ENCODE measurements at places on chromosomes 6 and 20.

DNA sequence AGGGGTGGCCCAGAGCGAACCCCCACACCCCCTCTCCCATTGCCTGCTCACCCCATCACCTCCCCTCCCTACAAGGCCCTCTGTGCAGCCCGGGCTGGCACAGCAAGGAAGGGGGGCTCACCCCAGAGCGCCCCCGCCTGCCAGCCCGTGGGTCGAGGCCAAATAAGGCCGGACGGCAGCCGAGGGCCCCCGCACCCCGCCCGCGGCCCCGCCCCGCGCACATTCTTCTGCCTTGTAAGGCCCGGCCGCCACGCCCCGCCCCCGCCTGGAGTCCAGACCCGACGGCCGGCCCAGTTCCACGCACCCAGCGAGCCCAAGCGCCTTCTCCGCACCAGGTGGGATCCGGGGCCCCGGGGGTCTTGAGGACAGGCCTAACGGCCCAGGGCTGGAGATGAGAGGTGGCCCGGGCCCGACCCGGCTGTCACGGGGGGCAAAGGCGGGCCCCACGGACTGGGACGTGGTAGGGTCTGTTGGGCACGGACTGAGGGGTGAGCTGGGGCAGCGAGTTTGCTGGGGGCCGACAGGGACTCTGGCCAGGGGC lies at the start of gene MYL9:
TSS of gene MYL9 (plus strand) at position 293 of the 541 bp plus-strand sequence. CDS start 3,366 bp downstream, outside the sequence.
- peak; percentile 59 for DNase-seq

GRCh38 chr20:16748308-16748900 lies at the start of gene OTOR:
TSS of gene OTOR (plus strand) at chr20:16748358. CDS start at chr20:16748402, 44 bp downstream.
- no peak for DNase-seq

DNA sequence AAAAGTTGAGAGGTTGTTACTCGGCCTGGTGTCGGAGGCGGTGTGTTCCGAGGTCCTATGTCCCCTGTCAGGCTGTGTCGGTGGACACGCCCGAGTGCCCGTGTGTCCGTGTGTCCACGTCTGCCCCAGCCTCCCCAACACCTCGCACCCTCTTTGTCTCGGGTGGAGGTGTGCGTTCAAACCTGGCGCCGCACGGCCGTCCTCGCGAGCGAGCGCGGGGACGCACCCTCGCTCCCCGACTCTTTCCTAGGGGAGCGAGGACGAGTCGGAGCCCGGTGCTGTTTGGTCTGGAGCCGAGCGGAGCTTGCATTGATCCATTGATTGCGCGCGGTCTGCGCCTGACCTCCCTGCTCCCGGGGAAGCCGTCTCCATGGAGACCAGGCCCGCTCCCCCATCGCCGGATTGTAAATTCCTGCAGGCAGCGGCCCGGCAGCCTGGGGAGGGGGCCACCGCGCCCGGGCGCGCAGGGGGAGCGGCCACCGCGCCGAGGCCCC lies 411 bp upstream of the SCUBE3 start:
- no peak for DNase-seq

DNA sequence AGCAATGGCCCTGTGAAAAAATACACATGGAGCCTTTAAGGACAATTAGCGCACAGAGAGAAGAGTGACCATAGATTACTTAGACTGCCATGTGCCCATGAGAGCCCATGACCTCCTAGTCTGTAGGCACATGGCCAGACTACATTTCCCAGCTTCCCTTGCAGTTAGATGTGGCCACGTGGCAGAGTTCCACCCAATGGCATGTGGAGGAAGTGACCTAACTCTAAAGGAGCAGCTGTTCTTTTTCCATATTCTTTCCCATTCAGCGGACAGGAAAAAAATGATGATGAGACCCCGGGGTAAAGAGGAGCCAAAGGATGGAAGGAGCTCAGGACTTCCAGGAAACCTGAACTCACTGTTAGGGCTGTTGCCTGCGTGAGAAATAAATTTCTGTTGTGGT lies 116.6 kb downstream of the CBLN4 start:
- DNase-seq, result no peak

GRCh38 chr6:125859727-125860126 lies 69.0 kb downstream of the NCOA7 start:
- no peak for DNase-seq

- DNase-seq, result no peak
These were observed 130.4 kb downstream of the OLIG3 start for GRCh38 chr6:137363805-137364138.

GRCh38 chr6:73207221-73207837 lies 18.0 kb downstream of the KHDC1L start:
- DNase-seq, result no peak

Data from amniotic stem cell (primary cell).